ENCODE measurements at places on chromosomes 7 and 10.

DNA sequence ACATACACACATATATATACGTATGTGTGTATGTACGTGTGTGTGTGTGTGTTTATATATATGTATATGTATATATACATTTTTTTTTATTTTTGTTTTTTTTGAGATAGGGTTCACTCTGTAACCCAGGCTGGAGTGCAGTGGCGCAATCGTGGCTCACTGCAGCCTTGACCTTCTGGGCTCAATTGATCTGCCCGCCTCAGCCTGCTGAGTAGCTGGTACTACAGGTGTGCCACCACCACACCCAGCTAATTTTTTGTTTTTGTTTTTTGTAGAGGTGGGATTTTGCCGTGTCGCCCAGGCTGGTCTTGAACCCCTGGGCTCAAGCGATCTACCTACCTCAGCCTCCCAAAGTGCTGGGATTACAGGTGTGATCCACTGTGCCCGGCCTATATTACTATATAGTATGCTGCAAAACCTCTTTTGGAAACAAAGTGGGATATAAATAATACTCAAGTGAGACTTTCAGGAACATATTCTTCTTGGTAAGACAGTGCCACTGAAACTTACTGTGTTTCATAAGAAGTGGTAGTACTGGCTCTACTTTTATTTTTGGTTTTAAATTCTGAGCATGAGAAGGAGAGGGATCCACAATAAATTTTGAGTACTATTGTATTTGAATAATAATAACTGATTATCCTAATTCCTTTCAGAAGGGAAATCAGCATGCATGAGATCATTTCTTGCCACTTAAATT, 51.0 kb downstream of the MLLT10 start:
- DNase-seq, result no peak

DNA sequence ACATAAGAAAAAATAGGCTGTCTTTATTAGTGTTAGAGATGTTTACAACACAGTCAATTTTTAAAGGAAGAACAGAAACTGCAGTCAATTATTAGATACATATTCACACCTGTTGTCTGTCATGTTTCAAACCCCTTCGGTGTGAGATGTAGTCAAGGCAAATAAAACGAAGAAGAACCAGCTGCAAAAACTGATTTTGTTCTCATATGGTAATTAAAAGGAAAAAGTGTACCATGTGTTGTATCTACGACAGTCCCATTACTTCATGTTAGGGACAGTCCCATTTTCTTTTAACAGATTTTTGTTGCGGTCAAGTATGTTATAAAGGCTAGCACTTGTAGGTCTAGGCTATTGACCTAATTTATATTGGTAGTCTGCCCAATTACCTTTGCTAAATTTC, 149.4 kb downstream of the LRRN3 start:
- no peak for DNase-seq

DNA sequence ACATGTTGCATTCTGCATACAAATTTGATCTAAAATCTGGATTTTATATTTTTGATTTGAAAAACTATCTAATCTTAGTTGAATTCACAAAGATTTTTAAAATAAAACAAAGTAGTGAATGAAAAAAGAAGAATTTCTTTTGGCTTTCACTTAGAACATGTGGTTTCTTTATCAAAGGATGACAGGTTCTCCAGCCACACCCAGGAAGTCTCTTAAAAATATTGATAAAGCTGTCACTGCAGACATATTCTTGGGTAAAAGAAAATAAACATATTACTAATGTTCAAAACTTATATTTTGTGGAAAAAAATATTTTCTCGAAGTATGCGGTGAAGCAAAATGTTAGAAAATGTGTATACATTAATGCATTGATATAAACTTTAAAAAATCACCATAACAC, 44.3 kb downstream of the ARL4A start:
- DNase-seq, result no peak

DNA sequence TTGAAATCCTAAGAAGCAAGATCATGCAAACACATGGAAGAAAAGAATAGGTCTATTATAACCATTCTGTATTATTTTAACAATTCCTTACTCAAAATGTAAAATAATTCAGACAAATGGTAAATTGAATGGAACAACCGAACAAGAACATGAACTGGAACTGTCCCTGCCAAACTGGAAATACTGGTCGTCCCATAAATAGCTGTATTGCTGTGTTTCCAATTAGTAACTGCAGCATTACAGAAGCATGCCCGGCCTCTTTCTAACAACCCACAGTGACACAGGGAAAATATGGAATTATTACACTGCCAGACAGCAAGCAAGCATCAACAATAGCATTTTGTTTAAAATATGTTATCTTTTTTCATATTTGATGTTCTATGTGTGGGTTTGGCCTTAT, 1138.5 kb upstream of the PHF14 start:
- DNase-seq, result no peak

DNA sequence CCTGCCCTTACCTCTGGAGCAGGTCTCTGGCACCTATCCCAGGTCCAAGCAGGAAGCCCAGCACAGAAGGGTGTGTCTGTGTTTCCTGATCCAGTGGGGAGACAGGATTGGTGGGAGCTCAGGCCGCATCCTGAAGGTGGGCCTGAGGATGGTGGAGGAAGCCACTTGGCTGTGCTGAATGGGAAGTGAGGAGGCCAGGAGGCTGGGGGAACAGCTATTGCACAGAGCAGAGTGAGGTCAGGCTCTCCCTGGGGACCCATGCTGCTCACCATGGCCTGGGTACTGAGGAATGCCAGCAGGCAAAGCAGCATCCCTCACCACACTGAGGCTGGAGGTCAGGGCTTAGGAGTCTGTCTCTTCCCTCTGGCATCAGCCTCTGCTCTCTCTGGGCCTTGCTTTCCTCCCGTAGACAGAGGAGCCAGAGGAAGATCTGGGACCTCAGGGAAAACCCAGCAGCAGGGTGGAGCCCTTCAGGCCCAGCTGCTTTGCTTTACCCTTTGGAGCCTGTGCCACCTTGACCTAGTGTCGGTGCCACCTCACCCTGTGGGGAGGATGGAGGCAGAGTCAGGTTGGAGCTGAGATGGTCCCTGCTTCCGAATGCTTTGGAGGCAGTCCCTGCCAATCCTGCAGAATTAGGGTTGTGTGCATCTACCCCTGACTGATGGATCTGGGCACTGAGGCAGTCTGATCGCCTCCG, 39.0 kb downstream of the CDH23 start:
- DNase-seq, result no peak

GRCh38 chr7:110573862-110574528, 516.9 kb upstream of the LRRN3 start:
- DNase-seq, result no peak

- no peak for DNase-seq
Observed at GRCh38 chr7:63900394-63901203, 98.0 kb upstream of the ZNF722 start.

- DNase-seq, result no peak
Observed at GRCh38 chr7:156780724-156781455, 112.1 kb downstream of the LMBR1 start.

DNA sequence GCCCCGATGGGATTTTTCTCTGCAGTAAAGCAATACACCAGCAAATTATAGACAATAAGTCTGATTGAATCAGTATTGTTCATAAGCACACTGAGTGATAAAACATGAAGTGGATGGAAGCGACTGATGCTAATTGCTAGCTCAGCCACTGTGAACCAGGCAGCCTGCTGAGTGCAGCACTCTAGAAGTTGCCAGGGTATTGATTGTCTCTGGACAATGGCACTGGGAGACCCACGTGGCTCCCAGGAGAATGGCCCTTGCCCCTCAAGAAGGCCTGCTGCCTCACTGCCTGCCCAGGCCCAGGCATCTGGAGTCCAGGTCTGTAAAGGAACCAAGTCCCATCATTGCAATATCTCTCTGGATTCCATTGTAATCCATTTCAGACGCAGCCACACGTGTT, 80.4 kb upstream of the TCERG1L start:
- DNase-seq, result no peak

GRCh38 chr7:100706672-100707311, 871 bp downstream of the POP7 start:
- DNase-seq, result no peak
